Activated naive CD4-positive, alpha-beta T cell treated with anti-CD3 and anti-CD28 coated beads, Interleukin-2, amount 10 ng/mL, durations not matched to agents 7 days and 5 days (primary cell): ENCODE measurements at places on chromosomes 13 and 19.

DNA sequence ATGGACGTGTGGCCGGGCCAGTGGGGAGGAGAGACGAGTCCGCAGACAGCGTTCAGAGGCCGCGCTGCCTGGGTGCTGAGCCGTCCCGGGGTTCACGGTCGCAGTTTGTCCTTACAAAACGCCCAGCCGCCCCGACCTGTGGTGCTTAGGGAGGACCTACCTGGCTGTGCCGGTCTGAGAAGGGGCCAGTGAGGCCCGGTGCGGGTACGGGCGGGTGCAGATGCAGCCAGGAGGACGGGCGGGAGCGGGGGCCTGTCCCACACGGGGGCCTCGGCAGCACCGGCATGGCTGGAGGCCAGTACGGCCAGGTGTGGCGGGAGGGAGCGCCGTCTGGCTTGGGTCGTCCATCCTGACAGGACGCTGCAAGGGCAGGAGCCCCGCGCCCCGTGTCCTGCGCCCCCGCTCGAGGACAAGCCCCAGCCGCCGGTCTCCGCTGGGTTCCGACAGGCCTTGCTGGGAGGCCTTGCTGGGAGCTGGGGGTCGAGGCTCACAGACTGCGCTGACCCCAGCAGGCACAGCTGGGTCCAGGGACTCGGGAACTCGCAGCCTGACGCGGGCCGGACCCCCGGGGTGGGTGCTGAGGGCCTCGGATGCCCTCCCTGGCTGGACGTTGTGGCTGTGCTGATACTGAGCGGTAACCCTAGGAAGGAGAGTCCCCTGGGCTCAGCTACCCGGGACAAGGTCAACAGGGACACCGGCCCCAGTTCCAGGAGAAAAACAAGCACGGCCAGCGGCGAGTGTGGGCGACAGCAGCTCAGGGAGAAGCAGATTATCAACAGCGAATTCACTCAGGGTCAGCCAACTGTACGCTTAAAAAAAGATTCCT is 5.3 kb upstream of the PROZ start:
- peaks cover 12% of the 10 kb centered on the region for H3K36me3 ChIP-seq
- peak; percentile 36 for DNase-seq
- peak overlapping the region; percentile 71 for H3K4me3 ChIP-seq
- peak overlapping the region; percentile 81 for H3K27ac ChIP-seq

GRCh38 chr19:8387688-8388611 is 2.2 kb upstream of the RAB11B start:
- DNase-seq: no peak
- peak overlapping the region; percentile 52 for H3K27ac ChIP-seq
- peaks cover 37% of the 10 kb centered on the region for H3K4me1 ChIP-seq
- H3K27me3 ChIP-seq: no peaks in the 10 kb centered on the region

DNA sequence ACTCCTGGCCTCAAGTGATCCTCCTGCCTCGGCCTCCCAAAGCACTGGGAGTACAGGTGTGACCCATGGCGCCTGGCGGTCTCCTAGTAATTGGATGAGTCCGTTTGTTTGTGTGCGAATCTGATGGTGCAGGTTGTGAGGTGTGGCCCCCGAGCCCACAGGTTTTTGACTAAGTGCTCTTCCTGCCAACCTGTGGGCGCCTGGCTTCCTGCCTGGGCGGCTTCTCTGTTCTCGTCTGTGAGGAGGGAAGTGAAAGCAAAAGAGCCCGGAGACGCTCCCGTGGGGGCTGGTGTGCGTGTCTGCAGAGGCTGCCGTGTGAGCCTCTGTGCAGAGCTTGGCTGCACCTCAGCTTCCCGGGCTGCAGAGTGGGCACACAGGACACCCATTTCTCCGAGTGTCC is 10.0 kb downstream of the ARHGAP45 start:
- peak overlapping the region; percentile 89 for H3K4me3 ChIP-seq
- H3K4me1 ChIP-seq: peaks cover 68% of the 10 kb centered on the region
- DNase-seq: peak; percentile 97

- peaks cover 52% of the 10 kb centered on the region for H3K4me1 ChIP-seq
- H3K36me3 ChIP-seq: peaks cover 43% of the 10 kb centered on the region
Measured at GRCh38 chr13:73715911-73716510, 418.2 kb downstream of the KLF12 start.

DNA sequence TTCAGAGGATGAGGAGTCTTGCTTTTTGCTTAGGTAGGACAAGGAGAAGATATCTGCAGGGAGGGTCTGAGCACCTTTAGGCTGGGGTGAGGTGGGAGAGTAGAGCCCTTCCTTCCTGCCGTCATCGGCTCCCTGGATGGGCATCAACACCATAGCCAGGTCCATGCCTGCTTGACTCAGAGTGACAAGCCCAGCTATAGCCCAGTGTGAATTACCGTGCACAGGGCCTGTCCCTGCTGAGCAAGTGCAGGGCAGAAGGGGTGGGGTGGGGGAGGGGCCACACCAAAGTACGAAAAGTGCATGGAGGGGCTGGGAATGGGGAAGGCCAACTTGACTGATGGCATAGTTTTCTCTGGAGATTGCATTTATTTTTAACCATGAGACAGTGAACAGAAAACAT is 30.3 kb upstream of the RNF113B start:
- no peaks in the 10 kb centered on the region for H3K36me3 ChIP-seq
- DNase-seq: no peak
- H3K27me3 ChIP-seq: peaks cover 6% of the 10 kb centered on the region
- H3K4me3 ChIP-seq: no peak overlapping the region
- H3K4me1 ChIP-seq: no peaks in the 10 kb centered on the region
- no peak overlapping the region for H3K27ac ChIP-seq

DNA sequence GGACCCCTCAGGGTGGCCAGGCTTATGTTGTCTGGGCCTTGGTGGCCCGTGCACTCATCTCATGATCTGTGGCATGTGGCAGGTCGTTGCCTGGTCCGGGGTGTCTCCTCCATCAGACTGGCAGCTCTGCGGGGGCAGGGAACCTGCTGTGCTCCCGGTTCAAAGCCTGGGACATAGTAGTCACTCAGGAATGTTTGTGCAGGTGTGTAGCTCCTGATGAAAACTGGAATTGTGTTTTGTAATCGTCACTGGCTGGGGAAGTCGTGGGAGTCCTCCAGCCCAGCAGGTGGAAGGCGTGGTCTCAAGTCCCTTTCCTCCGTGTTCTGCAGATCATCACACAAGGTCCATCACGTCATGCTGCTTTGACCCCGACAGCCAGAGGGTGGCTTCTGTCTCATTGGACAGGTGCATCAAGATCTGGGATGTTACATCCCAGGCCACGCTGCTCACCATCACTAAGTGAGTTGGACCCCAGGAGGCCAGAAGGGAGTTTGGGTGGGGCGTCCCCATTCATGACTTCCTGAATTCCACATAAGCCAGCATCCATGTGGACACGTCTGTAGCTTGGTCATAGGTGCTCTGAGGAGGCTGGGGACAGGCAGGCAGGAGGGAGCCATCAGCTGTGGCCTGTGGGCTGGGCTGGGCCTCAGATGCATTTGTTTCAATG is 19.1 kb downstream of the WDR88 start:
- H3K27me3 ChIP-seq: peaks cover 5% of the 10 kb centered on the region
- no peak overlapping the region for H3K4me3 ChIP-seq
- no peak overlapping the region for H3K27ac ChIP-seq

DNA sequence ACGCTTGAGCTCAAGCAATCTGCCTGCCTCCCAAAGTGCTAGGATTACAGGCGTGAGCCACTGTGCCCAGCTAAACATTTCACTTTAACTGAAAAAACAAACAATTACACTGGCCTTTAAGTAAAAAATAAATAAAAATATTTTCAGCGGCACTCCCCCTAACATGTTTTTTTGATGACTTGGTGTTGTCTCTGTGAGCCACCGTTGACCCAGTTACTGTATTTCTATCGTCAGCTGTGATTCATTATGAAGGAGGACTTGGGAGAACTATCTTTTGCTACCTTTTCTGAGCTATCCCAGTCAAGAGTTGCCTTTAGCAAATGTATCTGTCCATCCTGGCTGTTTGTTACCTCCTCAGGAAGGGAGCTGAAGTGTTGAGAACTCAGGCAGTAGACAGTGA is 18.5 kb upstream of the C19orf33 start:
- peaks cover 15% of the 10 kb centered on the region for H3K4me1 ChIP-seq
- no peak overlapping the region for H3K4me3 ChIP-seq
- no peaks in the 10 kb centered on the region for H3K36me3 ChIP-seq
- no peak overlapping the region for H3K27ac ChIP-seq

DNA sequence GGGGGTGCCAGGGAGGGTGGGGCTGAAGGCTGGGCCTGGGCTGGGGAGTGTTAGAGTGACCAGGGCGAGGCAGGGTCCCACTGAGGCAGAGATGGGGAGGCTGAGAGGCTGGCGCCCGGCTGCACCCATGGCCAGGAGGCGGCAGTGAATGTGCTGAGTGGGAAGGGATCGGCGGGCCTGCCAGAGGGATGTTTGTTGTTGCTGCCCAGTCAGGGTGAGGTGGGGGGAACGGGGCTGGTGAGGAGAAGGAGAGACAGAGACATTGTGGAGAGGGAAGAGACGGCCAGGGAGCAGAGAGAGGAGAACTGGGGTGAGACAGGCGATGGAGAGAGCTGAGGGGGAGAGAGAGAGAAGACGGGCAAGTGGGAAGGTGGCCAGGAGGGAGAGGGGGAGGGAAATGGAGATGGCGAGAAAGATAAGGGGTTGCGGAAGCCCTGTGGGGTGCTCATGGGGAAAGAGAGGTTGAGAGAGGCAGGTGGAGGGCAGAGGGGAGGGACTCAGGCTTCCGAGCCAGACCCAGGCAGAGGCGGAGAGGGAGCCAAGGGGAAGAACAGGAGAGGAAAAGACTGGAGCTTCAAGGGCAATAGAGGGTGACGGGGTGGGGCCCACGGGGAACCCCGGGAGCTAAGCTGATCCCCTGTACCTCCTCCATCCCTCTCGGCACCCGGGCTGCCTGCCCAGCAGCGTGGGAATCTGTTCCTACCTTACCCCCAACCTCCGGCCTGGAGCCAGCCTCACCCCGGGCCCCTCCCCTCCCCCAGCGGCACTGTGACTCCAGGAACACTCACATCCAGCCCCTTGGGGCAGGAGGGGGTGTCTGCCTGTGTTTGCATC is 690 bp upstream of the B3GNT8 start:
- peak; percentile 47 for DNase-seq
- H3K4me3 ChIP-seq: peak overlapping the region; percentile 81
- peaks cover 30% of the 10 kb centered on the region for H3K4me1 ChIP-seq
- H3K27ac ChIP-seq: peak overlapping the region; percentile 78

DNA sequence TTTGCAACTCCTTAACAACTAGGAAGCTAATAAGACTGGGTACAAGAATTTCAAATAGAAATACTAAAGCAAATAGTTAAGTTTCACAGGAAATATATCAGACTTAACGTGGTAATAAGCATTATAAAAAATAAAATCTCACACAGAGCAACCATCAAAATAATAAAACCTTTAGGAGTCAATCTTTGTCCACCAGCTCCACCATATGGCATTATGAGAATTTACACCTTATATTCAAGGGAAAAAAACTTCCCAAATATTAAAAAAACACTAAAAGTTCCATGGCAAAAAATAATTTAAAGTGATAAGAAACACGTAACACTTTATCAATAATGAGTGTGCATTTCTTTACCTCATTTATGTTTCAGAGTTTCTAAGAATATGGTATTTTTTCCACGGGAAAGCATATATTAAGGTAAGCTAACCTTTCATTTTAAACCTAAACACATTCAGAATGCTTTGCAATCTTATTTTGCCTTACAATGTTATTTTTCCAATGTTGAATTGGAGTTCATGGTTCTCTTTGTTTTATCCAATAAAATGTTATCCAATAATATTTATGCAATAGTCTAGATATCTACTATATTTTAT is 423.2 kb upstream of the SGCG start:
- no peak overlapping the region for H3K27ac ChIP-seq
- no peaks in the 10 kb centered on the region for H3K36me3 ChIP-seq
- DNase-seq: no peak

- no peak overlapping the region for H3K4me3 ChIP-seq
- H3K27me3 ChIP-seq: peaks cover 42% of the 10 kb centered on the region
- no peaks in the 10 kb centered on the region for H3K36me3 ChIP-seq
- no peak overlapping the region for H3K27ac ChIP-seq
- no peaks in the 10 kb centered on the region for H3K4me1 ChIP-seq
Measured at GRCh38 chr13:30863231-30863630, 42.8 kb upstream of the MEDAG start.

- peaks cover 31% of the 10 kb centered on the region for H3K36me3 ChIP-seq
- no peak for DNase-seq
- H3K27me3 ChIP-seq: no peaks in the 10 kb centered on the region
- peaks cover 10% of the 10 kb centered on the region for H3K4me1 ChIP-seq
- H3K27ac ChIP-seq: no peak overlapping the region
Measured at GRCh38 chr19:10815969-10816644, 19.9 kb downstream of the TMED1 start.

- peaks cover 15% of the 10 kb centered on the region for H3K27me3 ChIP-seq
- peaks cover 5% of the 10 kb centered on the region for H3K4me1 ChIP-seq
- no peak overlapping the region for H3K27ac ChIP-seq
- H3K36me3 ChIP-seq: no peaks in the 10 kb centered on the region
Measured at GRCh38 chr19:413756-414420, 4.9 kb upstream of the C2CD4C start.

- no peak overlapping the region for H3K4me3 ChIP-seq
- DNase-seq: no peak
- H3K27me3 ChIP-seq: no peaks in the 10 kb centered on the region
Measured at GRCh38 chr13:59337070-59337469, 826.7 kb downstream of the DIAPH3 start.

DNA sequence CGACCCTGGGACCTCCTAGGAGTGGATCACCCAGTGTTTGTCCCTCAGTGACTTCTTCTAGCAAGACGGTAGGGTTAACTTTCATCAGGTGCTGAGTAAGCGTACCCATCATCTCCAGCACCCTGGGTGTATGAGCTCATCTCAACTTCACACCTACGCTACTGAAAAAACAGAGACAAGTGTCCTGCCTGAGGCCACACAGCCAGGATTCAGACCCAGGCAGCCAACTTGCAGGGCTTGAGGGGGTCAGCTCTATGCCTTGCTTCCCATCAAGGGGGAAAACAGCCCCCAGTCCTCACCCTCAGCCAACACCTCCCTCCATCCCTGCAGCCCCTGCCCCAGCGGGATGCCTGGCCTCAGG is 4.6 kb downstream of the TLE2 start:
- H3K27ac ChIP-seq: no peak overlapping the region
- H3K4me1 ChIP-seq: peaks cover 33% of the 10 kb centered on the region
- H3K27me3 ChIP-seq: peaks cover 51% of the 10 kb centered on the region
- DNase-seq: no peak
- no peak overlapping the region for H3K4me3 ChIP-seq

- no peaks in the 10 kb centered on the region for H3K36me3 ChIP-seq
- H3K4me3 ChIP-seq: no peak overlapping the region
- no peaks in the 10 kb centered on the region for H3K4me1 ChIP-seq
- peaks cover 4% of the 10 kb centered on the region for H3K27me3 ChIP-seq
- H3K27ac ChIP-seq: no peak overlapping the region
Measured at GRCh38 chr13:44218501-44219240, 155.0 kb upstream of the SERP2 start.

GRCh38 chr19:34232566-34233481 is 21.5 kb upstream of the GARRE1 start:
- peaks cover 31% of the 10 kb centered on the region for H3K36me3 ChIP-seq
- H3K4me3 ChIP-seq: peak overlapping the region; percentile 46
- H3K27me3 ChIP-seq: no peaks in the 10 kb centered on the region
- H3K27ac ChIP-seq: peak overlapping the region; percentile 85
- peaks cover 35% of the 10 kb centered on the region for H3K4me1 ChIP-seq
- DNase-seq: peak; percentile 48
